ENCODE measurements at places on chromosomes 3 and 15.
A peak's percentile ranks its signal among the peaks of the same experiment; 100 is the strongest.

- peak; percentile 97 for DNase-seq
Observed at GRCh38 chr15:78988361-78988911, 43.6 kb upstream of the CTSH start.

GRCh38 chr3:169886671-169887070, 16.9 kb upstream of the LRRC31 start:
- no peak for DNase-seq

GRCh38 chr3:129491794-129492193, 36.6 kb upstream of the RHO start:
- no peak for DNase-seq

DNA sequence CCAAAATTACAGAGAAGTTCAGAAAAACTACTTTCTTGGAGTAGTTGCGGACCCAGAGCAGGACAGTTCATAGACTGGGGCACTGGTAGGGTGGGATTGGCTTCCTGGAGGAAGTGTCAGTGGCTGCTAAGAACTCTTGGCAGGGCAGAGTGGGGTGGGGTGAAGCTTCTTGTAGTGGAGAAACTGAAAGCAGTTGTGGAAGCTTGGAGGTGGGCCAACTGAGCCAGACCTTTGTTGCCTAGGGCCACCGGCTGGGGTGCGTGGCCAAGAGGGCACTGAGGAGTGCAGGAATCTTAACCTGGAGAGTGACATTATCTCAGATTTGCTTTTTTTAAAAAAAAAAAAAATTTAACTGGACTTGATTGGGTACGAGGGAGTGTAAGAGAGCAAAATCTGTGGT, 3.1 kb downstream of the KAT2B start:
- no peak for DNase-seq

- no peak for DNase-seq
Observed at GRCh38 chr15:63677778-63678177, 80.6 kb downstream of the FBXL22 start.

All from HFF-Myc (cell line).